ENCODE measurements at places on chromosomes 1 and 21.
A peak's percentile ranks its signal among the peaks of the same experiment; 100 is the strongest.

DNA sequence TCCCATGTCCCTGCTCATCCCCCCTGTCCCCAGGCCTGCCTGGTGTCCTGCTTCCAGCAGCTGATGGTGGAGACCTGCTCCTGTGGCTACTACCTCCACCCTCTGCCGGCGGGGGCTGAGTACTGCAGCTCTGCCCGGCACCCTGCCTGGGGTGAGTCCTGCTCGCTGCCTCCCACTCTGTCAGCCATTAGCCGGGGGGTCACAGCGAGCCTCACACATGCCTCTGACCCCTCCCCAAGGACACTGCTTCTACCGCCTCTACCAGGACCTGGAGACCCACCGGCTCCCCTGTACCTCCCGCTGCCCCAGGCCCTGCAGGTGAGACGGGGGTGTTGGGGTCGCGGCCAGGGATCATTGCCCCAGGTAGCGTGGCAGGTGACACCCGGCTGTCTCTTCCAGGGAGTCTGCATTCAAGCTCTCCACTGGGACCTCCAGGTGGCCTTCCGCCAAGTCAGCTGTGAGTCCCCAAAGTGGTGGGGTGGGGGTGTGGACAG lies 10.0 kb downstream of the SCNN1D start:
- DNase-seq = peak; percentile 58

DNA sequence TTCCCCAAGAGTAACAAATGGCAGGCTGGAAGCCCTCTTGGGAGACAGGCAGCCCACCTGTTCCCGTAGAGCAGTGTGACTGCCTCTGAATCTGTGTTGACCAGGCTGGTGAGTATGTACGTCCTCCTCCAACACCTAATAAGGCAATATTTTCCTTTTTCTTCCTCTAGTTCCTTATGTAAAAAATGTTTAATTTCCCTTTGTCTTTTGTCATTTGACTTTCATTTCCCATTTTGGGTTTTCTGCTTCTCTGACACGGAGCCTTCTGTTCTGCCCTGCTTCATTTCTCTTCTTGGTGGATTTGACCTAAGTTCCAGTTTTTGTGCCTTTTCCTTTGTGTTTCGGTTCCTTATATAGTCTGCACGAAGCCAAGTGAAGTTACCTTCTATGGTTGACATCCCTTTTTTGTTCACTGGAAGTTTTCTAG lies 65.8 kb upstream of the ATF3 start:
- DNase-seq = no peak

DNA sequence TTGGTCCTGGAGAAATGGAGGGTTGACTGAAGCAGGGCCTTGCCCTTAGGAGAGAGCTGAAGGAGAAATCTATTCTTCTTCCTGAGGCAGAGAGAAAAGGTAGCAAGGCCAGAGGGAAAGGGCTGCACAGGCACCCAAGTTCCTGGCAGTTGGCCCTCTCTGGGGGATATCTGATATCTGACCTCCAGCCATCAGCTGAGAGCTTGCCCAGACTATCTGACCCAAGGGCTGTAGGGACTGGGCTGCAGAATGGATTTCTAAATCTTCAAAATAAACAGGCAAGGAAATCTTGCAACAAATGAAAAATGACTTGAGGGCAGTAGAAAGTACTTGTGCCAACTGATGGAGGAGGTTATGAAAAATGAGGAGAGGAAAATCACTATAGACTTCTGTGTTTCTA lies 498 bp upstream of the CLCA2 start:
- DNase-seq = no peak

DNA sequence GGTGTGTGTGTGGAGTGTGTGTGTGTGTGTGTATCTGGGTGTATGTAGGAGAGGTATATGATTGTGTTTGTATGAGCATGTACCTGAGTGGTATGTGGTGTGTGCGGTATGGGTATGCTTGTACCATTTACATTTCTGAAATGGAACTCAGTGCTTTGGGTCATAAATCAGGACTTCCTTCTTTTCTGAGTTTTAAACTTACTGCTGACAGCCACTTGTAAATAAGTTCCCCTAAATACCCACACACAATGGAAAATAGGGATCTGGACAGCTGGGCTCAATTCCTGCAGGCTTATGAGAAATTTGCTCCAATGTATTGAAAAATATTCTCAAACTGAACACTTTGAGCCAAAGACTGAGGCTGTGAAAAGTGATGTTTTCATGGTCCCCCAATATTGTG lies 293.6 kb downstream of the HLX start:
- no peak for DNase-seq

GRCh38 chr21:44700101-44701022 lies 3.4 kb downstream of the KRTAP10-12 start:
- no peak for DNase-seq

- no peak for DNase-seq
Measured at GRCh38 chr1:22613951-22614350, 22.5 kb upstream of the C1QA start.

DNA sequence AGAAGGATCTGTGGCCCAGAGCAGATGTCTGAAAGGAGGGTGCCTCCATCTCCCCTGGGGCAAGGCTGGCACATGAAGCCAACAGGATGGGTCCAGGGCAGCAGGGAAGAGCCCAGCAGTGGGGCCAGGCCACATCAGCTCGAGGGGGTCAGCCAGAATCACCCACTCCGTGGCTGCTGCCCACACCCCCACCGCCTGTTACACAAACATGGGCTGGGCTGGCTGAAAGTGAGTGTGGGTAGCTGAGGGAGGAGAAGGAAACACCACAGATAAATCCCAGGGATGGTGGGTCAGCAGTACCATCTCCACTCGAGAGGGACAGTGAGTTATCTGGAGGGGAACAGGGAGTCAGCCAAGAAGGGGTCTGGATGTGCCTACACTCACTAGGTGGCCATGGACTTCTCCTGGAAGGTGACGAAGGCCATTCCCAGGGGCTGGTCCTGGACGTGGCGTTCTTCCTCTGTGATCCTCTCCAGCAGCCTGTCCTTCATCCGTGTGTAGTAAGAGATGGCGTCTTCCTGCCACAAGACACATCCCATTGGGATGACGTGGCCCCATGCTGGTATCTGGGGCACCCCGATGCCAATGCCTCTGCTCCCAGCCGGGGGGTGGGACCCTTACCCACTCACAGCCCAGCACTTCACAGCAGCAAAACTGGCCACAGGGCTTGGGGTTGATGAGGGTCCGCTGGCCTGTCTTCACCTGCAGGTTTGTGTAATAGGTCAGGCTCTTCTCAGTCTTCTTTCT lies 20.2 kb downstream of the TMEM63A start:
- DNase-seq = no peak

DNA sequence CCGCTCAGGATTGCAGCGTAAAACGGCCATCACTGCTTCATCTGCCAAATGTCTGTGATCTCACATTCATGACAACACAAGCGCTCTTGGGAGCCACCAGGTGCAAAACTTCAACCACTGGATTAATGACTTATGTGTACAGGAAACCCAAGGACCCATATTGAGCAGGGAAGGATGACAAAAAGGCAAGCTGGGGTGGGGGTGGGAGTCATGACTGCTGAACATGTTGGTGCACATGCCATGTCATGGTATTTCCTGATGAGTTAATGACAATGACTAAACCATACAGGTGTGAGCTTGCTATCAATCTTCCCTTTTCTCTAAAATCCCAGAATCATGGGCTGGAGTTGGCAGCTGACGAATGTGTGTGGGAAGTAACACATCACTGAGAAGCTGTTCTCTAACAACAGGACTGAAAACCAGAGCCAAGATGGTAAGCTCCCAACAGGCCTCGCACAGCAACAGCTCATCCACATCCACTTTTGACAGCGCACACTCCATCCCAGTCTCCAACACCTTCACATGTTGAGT lies 3.1 kb upstream of the SH2D5 start:
- no peak for DNase-seq

- DNase-seq = no peak
Measured at GRCh38 chr1:233570216-233570615, 43.7 kb upstream of the KCNK1 start.

DNA sequence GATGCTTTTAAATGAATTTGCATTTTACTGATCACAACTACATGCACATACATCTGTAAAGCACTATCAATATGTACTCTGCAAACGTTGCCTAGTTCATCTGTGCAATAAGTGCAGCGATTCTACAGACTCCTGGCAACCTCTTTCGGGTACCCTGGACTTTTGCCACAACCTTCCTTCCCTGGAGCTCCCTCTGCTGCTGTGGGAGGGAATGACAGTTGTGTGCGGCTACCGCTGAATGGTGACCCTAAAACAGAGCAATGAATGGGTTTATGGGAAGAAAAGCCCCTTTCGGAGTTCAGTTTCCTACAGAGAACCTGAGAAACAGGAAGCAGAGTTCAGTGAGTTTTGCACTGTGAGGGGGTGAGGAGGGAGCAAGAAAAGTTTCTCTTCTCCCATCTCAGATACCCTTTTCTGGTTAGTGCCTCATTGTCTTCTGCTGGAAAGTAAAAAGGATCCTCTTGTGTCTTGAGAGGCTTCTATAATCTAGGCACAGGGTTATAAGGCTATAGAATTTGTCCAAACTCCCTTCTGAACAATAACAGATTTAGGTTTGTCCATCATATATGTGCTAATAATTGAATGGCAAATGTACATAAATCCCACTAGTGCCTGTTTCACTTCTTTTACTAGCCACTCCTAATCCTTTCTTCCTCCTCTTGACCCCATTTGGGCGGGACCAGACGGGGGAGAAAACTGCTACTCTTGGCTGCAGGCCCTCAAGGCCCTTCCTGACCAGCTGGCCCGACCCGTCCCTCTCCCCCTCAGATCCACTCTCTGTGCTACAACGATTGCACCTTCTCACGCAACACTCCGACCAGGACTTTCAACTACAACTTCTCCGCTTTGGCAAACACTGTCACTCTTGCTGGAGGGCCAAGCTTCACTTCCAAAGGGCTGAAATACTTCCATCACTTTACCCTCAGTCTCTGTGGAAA lies 19.8 kb upstream of the SARS1 start:
- DNase-seq = peak; percentile 47

- no peak for DNase-seq
Measured at GRCh38 chr1:202105571-202106339, 17.0 kb upstream of the GPR37L1 start.

- DNase-seq = no peak
Measured at GRCh38 chr1:64948216-64948615, 18.1 kb downstream of the JAK1 start.

DNA sequence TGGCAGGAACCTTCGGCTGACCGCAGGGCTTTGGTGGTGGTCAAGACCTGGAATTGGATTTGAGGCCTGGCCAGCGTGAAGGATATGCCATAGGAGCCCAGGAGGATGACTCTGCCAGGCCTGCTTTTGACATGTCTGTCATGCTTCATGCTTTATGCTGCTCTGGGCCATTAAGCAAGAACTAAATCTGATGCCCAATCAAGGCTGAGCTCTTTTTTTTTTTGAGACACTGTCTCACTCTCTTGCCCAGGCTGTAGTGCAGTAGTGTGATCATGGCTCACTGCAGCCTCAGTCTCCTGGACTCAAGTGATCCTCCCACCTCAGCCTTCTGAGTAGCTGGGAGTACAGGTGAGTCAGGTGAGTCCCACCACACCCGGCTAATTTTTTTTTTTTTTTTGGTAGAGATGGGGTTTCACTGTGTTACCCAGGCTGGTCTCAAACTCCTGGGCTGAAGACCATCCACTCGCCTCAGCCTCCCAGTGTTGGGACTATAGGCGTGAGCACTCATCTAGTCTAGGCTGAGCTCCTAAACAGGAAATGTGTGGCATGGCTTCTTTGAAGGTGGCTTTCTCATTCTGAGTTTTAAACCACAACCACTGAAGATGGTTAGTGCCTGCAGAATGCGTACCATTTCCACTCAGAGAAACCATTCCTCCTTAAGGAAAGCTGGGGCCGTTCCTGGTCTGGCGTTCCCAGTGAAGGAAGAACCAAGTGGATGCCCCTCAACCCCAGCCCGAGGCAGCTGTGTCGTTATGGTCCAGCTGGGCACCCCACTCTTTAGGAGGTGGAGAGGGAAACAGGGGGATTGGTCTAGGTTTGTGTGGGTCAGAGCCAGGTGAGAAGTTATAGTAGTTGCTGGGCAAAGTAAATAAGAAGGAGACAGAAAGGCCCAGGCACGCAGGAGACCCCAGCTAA lies 34.2 kb upstream of the ATP5PO start:
- DNase-seq = no peak

DNA sequence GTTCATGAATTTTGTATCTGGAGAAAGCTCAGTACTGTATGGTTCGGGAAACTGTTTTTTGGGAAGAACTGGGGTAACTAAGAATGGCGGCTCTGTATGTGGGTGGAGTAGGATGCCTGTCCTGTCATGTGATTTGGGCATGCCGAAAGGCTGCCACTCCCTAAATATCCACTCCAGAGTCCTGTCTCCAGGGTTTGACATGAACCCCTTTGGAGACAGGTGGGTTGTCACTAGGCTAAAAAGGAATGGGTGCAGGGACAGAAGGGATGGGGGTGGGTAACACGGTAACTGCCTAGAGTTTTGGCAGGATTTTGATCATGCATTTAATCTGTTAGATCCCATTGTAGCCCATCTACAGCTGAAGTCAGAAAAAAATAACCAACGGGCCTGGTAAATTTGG lies 150.1 kb downstream of the KCNJ6 start:
- DNase-seq = no peak

- no peak for DNase-seq
Measured at GRCh38 chr1:35223084-35223630, 30.2 kb upstream of the SFPQ start.

- DNase-seq = no peak
Measured at GRCh38 chr1:44032170-44032790, 1.0 kb upstream of the SLC6A9 start.

- no peak for DNase-seq
Measured at GRCh38 chr1:64901663-64902062, 64.7 kb downstream of the JAK1 start.

DNA sequence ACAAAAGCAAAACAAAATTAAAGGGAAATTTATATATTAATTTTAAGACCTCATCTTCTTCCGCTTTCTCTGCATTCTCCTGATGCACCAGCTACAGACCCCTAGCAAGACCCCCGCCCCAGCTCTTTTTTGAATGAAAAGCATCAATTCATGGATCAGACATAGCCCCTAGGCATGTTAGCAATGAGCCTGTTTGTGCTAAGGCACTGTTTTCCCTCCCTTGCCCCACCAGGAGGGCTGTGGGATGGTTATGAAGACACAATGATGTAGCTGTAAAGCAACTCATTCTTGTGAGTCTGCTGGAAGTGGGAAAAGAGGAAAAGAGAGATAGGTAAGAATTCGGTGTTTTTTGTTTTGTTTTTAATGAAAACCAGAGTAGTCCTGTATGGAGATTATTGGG lies 88.5 kb upstream of the ZBTB18 start:
- no peak for DNase-seq

GRCh38 chr21:42280356-42281180 lies 34.6 kb downstream of the TFF3 start:
- no peak for DNase-seq

GRCh38 chr1:231091831-231092301 lies 51.8 kb upstream of the FAM89A start:
- DNase-seq = peak; percentile 13

GRCh38 chr1:186976700-186977099 lies 148.0 kb downstream of the PLA2G4A start:
- DNase-seq = no peak

- no peak for DNase-seq
Measured at GRCh38 chr1:152190589-152190988, 31.6 kb upstream of the RPTN start.

DNA sequence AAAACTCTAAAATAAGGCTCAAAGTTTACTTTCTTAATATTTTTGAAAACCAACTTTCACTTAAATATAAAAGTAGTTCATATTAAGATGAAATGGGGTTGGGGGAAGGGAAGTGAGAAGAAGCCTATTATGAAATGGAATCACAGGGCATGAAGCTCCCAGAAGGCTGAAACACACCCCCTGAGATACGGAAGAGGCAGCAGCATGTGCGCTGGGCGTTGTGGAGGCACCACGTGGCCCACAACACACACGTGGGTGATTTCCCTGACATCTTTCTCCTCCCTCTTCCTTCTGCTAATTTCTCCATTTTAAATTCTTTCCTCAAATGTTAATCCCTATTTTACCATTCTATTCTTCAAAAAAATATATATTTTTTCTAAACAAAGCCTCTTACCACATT lies 35.6 kb upstream of the SEC16B start:
- DNase-seq = no peak
